ENCODE measurements at places on chromosomes 11 and 22.

DNA sequence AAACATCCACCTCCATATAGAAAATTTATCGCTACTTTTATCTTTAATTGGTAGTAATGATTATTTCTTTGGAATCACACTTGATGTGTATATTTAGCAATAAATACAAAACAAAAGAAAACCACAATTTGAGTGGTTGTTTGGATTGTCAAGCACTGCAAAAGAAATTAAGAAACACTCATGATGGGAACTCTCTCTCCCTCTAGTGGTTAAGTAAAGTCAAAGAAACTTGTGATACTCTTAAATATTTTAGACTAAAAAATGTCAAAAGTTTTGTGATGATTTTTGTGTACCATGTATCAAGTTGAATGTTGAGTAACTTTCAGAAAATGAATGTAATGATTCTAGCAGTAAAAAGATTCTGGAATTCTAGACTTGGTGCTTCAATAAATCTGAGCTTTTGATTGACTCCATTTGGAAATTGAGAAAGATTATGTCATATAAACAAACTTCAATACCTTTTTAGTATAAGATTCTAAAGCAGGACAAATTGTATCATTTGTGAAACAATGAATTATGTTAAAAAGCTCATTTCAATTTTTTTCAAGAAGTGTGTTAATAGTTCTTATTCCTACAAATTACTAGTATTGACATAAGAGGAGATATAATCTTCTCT is 20.8 kb downstream of the MUC15 start:
- DNase-seq, result peak; percentile 32

- peak; percentile 53 for DNase-seq
Observed at GRCh38 chr11:69696749-69697468, 6.9 kb downstream of the FGF19 start.

GRCh38 chr11:47948137-47948536 is 32.2 kb upstream of the PTPRJ start:
- DNase-seq, result no peak

DNA sequence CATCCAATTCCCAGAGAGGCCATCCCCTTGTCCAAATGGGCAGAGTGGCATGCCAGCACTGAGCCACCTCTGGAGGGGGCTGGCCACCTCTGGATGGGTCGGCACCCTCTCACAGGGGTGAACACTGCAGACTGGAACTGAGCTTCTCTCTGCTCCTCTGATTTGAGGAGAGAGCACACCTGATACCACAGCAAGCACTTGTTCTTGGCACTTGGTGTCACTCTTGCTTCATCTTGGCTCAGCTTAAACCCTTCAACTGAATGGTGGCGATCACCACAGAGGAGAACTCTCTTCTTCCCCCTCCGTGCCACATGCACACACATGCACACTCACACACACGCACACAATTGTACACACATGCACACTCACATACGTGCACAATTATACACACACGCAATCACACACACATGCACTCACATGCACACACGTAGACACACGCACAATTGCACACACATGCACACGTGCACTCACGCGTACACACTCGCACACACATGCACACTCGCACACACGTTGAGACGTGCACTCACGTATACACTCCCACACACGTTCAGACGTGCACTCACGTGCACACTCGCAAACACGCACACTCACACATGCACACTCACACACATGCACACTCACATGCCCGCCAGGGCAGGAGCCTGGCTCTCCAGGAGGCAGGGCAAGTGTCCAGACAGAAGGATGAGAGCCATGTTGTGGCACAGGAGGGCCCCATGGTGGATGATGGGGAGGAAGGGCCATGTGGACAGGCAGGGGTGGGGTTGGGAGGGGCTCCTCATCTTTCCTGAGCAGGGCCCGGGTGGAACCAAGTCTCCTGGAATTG is 23.4 kb downstream of the OVOL1 start:
- no peak for DNase-seq

GRCh38 chr11:65952052-65952521 is 6.8 kb downstream of the TSGA10IP start:
- no peak for DNase-seq

- peak; percentile 0 for DNase-seq
Observed at GRCh38 chr11:45815747-45816146, 10.8 kb downstream of the SLC35C1 start.

- no peak for DNase-seq
Observed at GRCh38 chr22:41256254-41257253, 15.8 kb upstream of the CHADL start.

DNA sequence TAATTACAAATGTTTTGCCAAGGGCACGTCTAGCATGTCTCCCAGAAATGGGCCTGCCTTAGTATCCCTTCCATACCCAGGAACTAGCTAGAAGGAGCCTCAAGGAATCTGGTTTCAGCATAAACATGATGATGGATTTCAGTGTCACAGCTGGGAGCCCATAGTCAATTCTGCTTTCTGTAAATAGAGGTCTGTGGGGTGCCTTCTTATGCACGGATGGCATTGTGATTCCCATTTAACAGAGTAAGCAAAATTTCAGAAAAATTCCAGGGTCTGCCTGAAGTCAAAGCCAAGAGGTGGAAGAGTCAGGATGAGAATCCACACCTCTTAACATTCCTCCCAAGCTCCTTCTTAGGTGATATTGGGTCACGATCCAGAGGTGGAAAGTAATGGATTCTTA is 12.1 kb downstream of the DUSP18 start:
- DNase-seq, result peak; percentile 2

DNA sequence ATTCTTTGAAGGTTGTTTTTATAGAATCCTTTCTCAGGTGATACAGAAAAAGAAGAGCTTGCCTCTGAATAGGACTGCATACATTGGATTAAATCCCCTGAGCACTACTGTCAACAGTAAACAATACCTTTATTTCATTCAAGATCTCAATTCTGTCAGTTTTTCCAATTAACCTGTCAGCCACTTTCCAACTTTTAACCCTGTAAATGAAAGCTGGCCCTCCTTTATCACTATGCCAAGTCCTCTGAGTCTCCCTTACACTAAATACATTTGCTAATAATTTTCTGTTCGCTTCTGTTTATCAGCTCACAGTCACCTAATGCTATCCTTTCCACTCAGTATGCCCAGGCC is 213.7 kb upstream of the ARHGAP42 start:
- DNase-seq, result no peak

DNA sequence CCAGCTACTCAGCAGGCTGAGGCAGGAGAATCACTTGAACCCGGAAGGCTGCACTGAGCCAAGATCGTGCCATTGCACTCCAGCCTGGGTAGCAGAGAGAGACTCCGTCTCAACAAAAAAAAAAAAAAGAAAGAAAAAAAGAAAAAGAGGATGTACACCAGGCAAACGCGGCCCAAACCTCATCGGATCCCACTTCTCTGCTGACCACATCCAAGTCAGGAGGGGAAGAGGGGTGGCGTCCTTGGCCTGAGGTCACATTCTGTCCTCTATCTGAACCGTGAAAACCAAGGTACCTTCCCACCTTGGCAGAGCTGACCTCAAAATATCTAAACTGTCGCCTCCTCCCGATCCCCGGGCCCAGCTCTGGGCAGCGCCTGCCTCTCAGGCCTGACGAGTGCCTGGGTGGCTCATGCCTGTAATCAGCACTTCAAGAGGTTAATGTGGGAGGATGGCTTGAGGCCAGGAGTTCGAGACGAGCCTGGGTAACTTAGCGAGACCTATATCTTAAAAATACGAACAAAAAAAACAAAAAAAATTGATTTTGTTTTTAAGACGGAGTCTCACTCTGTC is 25.1 kb downstream of the RGL4 start:
- DNase-seq, result no peak

DNA sequence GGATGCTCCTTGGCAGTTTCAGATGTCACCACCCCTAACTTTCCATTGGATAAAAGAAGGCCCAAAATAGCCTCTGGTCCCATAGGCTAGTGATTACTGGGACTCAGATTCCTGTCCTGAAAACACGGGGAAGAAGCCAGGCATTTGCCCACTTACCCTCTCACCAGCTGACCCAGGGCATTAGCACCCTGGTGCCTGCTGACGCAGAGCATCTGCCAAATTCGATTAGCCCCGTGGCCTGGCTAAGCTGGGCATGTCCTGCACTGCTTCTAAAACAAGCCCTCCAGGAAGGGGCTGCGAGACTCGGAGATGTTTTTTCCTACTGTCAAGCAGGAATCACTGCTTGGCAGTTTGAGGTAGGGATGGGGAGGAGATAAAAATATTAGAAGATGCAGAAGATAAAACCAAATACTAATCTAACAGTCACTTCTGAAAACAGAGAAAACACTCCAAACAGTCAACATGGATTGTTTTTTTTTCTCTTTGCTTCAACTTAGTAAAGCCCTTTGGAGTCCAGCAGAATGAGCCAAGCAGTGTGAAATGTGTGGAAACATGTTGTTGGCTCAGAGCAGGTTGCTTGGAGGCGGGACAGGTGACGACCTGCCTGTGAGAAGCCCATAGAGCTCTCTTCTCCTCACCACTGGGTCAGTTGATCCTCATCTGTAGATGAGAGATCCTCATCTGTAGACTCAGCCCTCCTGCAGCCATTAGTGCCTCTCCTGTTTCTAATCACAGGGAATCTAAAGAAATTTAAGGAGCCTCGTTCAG is 54.0 kb downstream of the BDNF start:
- DNase-seq, result no peak

DNA sequence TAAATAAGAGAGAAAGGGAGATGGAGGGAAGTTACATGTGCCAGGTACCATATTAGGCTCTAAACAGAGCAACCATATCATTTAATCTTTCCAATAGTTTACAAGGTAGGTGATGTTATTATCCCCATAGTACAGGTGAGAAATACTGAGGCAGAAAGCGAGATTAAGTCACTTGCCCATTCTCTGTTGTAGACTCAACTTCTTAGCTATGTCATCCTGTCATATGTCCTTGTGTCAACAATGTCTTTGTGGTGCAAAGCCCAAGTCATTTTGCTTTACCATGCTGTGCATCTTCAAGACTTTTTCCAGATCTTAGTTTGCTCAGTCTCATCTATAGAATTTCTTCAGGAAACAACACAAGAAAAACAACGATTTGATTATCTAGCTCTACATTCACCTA is 205.0 kb upstream of the E2F8 start:
- no peak for DNase-seq

DNA sequence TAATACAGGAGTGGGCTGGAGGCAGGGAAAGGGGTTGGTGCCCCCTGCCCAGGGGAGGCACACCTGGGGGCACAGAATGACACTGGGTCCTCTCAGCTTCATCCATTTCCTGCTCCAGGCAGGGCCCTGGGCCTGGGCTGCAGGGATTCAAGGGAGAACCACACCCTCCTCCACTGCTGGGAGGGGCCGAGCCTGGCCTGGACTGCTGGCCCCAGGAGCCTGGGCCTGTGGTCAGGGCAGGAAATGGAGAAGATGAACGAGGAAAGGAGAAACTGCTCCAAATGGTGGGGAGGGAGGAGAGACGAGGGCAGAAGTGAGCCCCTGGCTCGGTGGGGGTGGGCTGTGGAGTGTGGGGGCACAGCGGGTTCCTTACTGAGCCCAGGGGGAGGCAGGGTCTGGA is 38.1 kb upstream of the KCNQ1OT1 start:
- no peak for DNase-seq

DNA sequence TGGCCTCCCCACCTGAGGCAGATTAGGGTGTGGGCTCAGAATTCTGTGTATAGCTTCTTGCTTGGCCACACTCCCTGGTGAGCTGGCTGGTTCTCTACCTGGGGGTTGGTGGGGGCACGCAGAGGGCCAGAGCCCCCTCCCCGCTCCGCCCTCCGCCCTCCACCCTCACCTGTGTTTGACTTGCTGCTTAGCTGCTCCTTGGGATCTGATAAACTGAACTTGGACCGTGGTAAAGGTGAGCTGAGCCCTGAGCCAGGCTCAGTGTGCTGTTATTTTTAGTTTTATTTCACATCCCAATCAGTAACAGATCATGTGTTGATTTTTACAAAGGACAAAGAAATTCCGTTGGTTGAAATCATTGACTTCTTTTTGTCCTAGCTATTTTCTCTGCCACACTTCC is 2.0 kb downstream of the OVOL1 start:
- DNase-seq, result no peak

DNA sequence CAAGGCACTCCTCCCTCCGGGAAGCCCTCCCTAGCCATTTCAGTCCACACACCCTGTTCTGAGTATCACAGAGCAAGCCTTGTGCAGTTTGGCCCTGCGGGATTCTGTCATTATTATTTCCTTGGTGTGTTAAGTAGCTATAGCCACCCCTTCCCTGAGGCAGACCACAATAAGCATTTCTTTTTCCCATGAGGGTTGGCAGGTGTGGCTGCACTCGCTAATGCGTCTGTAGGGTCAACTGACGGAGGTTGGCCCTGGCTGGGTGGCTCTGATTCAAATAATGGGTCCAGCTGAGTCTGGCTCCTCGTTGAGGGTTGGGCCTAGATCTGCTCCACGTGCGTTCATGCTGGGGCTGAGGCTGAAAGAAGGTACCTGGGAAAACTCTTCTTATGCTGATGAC is 5.1 kb downstream of the F2 start:
- peak; percentile 57 for DNase-seq

GRCh38 chr11:117605331-117605730 is 191.7 kb downstream of the DSCAML1 start:
- DNase-seq, result no peak

DNA sequence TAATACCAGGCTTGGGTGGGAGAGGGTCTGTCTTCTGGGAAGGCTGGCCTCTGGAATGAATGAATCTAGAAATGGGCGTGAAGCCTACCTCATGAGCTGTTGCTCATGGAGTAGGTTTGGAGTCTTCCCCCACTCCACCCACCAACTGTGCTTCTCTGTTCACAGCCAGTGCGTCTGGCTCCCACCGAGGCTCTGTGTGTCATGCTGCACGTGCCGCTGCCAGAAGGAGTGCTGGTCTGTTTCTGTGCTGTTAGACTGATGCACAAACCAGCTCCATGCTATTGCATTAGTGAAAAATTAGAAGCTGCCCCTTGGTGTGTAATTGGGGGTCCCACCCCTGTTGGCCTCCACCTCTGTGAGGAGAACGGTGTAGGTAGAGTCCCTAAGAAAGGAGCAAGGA is 132.3 kb upstream of the PARVA start:
- no peak for DNase-seq

- DNase-seq, result no peak
Observed at GRCh38 chr11:6615046-6615445, 3.0 kb upstream of the TAF10 start.

GRCh38 chr11:134630861-134631260 is 218.8 kb upstream of the B3GAT1 start:
- peak; percentile 27 for DNase-seq

GRCh38 chr11:74284466-74284865 is 27.0 kb downstream of the P4HA3 start:
- DNase-seq, result no peak

- DNase-seq, result no peak
Observed at GRCh38 chr11:17400048-17400775, 11.8 kb upstream of the KCNJ11 start.

DNA sequence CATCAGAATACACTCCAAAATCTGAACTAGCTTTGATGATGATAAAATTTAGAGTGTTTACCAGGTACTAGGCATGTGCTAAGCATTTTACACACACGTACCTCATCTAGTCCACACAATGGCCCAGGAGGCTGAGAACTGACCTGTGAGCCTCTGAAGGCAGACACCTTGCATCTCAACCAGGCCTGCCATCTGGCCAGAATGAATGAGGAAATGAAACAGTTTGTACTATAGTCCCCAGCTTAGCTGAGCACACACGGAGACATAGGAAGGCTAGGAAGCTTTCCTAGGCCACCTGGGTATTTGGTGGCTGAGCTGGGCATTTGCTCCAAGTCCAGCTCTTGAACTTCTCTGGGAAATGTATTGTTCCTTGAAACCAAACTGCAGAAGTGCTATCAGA is 6.9 kb upstream of the SHANK3 start:
- no peak for DNase-seq

Measured in NCI-H1417 (cell line).